ENCODE measurements at places on chromosomes 12 and 14. TPM values are rescaled to one million over a fixed set of nuclear protein-coding genes. Genes with fewer than 3 reads are reported as not detected.

PMEL gene
- 0.63 TPM for total RNA-seq

NDRG2 gene
- total RNA-seq: 2.1 TPM

MYF5 gene
- total RNA-seq: not detected

COL2A1 gene
- total RNA-seq: not detected

DDX51 gene
- total RNA-seq: 5.1 TPM

CIPC gene
- 11.0 TPM for total RNA-seq

TPPP2 gene
- total RNA-seq: not detected

KRT85 gene
- total RNA-seq: not detected

EML5 gene
- total RNA-seq: 0.13 TPM

CPM gene
- 0.64 TPM for total RNA-seq

ERP27 gene
- not detected for total RNA-seq

GRCh38 chr12:84756961-84757360, 155.6 kb downstream of the SLC6A15 start:
- DNase-seq: no peak

DNA sequence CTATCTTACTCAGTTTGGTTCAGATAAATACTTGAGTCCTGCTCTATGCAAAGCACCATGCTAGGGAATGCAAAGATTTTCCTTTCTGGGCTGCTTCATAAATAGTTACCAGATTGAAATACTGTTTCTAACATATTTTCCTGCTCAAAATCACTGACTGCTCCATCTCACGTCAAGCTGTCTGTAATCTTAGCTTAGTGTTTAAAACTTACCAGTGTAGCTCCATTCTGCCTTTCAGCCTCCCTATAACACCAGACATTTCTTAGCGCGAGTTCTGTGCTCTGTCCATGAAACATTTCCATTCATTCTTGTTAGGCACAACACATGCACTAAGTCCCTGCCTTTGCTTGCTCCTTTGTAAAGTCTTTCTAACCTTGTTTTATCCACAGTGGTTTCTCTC, 129.4 kb downstream of the NPAS3 start:
- DNase-seq: no peak

DNA sequence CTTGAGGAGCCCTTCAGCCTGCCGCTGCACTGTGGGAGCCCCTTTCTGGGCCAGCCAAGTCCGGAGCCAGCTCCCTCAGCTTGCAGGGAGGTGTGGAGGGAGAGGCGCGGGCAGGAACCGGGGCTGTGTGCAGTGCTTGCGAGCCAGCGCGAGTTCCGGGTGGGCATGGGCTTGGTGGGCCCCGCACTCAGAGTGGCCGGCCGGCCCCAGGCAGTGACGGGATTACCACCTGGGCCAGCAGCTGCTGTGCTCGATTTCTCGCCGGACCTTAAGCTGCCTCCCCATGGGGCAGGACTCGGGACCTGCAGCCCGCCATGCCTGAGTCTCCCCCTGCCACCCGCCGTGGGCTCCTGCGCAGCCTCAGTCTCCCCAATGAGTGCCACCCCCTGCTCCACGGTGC, 116.9 kb downstream of the PAWR start:
- DNase-seq: no peak

DNA sequence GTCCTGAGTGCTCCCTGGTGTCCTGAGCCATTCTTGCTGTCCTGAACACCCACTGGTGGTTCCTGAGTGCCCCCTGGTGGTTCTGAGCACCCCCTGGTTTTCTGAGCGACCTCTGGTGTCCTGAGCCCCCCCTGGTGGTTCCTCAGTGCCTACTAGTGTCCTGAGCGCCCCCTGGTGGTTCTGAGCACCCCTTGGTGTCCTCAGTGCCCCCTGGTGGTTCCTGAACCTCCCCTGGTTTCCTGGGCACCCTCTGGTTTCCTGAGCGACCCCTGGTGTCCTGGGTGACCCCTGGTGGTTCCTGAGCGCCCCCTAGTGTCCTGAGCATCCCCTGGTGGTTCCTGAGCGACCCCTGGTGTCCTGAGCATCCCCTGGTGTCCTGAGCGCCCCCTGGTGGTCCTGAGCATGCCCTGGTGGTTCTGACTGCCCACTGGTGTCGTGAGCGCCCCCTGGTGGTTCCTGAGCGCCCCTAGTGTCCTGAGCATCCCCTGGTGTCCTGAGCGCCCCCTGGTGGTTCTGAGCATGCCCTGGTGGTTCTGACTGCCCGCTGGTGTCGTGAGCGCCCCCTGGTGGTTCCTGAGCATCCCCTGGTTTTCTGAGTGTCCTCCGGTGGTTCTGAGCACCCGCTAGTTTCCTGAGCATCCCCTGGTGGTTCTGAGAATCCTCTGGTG, 473.1 kb downstream of the TMEM121 start:
- DNase-seq: peak; percentile 38

- DNase-seq: no peak
Observed at GRCh38 chr14:48725051-48725734, 861.0 kb downstream of the RPS29 start.

DNA sequence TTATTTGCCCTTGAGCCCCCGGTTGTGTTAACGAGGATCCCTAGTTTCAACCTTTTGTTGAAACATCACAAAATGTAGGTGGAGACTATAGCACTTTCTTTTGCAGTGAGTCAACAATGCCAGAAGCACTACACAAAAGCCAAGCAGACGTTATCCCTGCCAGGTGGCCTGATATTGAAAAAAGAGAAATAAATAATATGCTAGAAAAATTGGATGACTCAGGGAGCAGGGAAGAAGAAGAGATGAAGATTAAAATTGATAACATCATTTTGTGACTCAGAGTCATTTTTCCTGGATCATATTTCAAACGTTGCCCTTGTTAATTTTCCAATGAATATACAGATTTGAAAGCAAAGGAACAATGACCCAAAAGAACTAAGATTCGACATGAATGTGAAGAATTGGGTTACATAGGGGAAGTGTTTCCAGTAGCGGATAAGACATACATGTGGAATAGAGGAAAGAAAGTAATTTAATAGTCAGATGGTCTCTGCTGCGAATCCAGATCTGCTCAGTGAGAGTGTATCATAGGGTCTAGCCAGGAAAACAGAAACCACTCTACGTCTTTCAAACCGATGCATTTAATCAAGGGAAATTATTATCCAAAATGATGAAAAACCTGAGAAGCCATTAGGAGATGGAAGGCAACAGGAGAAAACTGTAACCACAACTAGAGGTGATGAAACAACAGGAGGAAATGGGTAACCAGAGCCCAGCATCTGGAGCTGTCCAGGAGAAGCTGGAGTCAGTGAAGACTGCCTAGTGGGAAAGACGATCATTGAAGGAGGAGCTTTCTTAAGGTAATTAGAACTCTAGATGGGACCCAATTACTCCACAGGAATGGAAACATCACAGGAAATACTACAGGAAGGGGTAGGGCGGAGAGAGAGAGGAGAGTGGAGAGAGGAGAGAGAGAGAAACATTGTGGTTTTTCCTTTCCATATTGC, 57.9 kb downstream of the RERG start:
- no peak for DNase-seq

GRCh38 chr12:65300097-65300496, 21.6 kb downstream of the MSRB3 start:
- no peak for DNase-seq

- DNase-seq: peak; percentile 78
Observed at GRCh38 chr12:32332446-32332845, 66.9 kb upstream of the FGD4 start.

DNA sequence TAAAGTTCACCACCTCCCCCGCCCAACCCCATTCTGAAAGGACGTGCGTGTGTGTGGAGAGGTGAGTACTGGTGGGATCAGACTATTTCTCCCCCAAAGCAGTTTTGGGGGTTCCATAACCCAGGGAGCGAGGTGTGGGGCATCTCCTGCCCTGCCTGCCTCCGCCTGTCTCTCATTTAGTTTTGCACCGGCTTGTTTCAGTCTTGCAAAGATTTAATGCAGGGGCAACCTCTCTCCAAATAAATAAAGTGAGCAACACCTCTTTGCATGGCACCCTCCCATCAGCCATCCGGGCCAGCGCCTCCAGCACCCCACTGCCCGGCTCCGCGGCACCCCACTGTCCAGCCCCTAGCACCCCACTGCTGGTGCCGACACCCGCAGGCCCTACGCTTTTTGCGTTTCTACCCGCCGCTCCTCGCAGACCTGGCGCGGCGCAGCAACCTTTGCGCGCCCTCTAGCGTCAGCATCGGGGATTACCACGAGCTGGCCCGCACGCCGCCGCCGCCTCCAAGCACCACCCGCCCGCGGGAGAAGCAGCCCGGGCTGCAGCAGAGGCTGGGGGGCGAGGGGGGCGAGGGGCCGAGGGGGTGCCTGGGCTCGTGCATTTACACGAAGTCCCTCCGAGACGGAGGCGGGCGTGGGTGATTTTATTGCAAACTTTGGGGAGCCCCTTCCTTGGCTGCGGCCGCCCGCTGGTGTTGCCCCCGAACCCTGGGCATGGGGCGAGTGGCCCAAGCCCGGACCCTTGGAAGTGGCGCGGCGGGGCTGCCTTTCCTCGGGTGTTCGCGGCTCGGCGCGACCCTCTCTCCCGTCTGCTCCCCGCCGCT, 55.8 kb upstream of the VRK1 start:
- peak; percentile 33 for DNase-seq

DNA sequence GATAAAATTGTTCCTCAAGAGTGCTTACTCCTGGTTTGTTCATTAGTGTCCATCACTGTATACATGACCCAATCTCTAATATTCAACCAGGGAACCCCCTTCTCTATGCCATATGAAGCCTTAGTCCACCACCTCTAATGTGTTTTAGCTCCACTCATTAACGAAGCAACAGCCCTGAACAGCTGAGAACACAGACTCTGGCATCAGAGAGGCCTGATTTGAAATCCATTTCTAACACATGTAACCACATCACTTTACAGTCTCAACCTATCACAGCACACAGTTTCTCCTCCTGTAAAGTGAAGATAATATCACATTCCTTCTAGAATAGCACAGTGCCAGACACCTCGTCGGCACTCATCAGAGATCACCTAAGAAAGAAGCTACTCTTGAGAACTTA, 64.3 kb downstream of the C2CD5 start:
- no peak for DNase-seq

DNA sequence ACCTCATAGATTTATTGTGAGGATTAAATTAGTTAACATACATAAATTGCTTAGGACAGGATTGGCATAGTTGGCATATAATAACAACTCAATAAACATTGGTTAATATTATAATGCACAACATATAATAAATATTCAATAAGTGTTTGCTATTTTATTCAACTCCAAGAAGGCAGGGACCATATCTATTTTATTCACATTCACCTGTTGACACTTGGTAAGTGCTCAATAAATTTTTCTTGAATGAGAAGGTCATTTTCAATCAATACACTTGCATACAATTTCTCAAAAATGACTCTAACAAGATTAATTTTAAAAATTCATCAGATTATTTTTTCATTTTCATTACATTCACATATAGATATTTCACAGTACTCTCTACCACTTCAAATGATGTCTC, 12.4 kb upstream of the NUP107 start:
- DNase-seq: no peak

DNA sequence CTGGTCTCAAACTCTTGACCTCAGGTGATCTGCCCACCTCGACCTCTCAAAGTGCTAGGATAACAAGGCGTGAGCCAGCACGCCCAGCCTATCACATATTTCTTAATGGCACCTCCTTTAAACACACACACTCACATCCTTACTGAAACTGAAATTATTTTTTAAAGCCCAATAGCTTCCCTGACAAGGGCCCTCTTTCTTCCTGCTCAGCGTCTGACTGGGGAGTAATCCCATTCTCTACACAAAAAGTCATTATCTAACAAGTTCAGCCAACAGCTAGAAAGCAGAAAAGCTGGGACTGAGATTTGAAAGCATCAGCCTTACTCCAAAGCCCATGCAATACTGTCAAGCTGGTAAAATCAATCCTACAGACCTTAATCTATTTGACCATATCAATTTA, 10.0 kb upstream of the AICDA start:
- no peak for DNase-seq

GRCh38 chr14:93317875-93318807, 14.7 kb downstream of the BTBD7 start:
- DNase-seq: no peak

- no peak for DNase-seq
Observed at GRCh38 chr14:33480071-33480886, 470.6 kb downstream of the EGLN3 start.

GRCh38 chr12:117592588-117593305, 231.3 kb upstream of the NOS1 start:
- DNase-seq: no peak

DNA sequence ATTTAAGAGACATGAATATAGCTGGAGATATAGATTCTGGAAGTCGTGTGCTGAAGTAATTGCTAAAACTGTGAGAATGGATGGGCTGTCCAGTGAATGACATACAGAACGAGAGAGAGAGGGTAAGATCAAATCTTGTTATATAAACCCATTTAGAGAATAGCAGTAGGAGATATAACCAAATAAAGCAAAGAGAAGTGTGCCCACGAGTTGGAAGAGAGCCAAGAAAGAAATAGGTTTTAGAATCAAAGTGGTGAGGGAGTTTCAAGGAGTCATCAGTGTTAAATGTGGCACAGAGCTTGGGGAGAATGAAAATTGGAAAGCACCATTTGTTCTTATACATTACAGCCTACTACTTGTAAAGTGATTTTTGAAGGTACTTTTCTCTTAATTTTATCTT, 19.2 kb downstream of the TOGARAM1 start:
- DNase-seq: no peak

GRCh38 chr12:105218434-105218833, 17.5 kb downstream of the APPL2 start:
- no peak for DNase-seq

GRCh38 chr12:11981121-11981733, 89.5 kb upstream of the BCL2L14 start:
- DNase-seq: no peak

GRCh38 chr12:30188602-30189326, 405.0 kb upstream of the TMTC1 start:
- no peak for DNase-seq

GRCh38 chr12:124434354-124434753, 133.1 kb downstream of the NCOR2 start:
- DNase-seq: no peak

DNA sequence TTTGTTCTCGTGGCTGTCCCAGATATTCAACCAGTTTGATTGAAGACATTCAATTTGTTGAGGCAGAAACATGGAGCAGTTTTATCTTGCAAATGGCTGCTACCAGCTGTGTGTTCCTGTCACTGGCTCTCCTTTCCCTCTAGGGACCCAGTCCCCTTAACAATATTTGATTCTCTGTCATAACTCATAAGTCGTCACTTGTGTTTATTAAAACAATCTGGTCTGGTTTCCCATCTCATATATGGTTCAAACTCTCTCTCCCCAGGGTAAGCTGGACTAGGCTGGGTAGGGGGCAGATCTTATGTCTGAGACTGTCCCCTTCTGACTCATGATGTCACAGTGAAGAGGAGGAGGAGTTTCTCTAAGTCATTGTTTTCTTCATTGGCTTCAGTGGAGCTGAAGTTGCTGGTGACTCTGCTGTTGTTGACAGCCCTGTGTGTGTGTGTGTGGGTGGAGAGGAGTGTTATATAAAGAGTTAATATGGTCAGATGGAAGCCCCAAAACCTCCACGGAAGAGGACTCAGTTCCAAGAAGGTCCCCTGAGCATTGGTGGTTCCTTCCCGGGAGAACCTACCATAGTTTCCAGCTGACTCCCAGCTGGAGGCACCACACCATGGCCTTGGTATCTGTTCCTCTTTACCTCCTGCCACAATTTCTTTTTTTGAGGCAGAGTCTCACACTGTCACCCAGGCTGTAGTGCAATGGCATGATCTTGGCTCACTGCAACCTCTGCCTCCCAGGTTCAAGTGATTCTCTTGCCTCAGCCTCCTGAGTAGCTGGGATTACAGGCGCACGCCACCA, 16.1 kb upstream of the GNG2 start:
- no peak for DNase-seq
